ENCODE measurements at places on chromosomes 3 and 15. TPM values are rescaled to one million over a fixed set of nuclear protein-coding genes. Genes with fewer than 3 reads are reported as not detected.

Gene POLR2H
- total RNA-seq, result 102 TPM

Gene SLC2A2
- total RNA-seq, result not detected

Gene HHATL
- total RNA-seq, result not detected

Gene CHST13
- total RNA-seq, result not detected

Gene ZIC4
- total RNA-seq, result not detected

All from endothelial cell of coronary artery (primary cell).